ENCODE measurements at places on chromosomes 7 and 10.

- no peak for DNase-seq
Observed at GRCh38 chr10:132305654-132306342, 2.0 kb downstream of the STK32C start.

DNA sequence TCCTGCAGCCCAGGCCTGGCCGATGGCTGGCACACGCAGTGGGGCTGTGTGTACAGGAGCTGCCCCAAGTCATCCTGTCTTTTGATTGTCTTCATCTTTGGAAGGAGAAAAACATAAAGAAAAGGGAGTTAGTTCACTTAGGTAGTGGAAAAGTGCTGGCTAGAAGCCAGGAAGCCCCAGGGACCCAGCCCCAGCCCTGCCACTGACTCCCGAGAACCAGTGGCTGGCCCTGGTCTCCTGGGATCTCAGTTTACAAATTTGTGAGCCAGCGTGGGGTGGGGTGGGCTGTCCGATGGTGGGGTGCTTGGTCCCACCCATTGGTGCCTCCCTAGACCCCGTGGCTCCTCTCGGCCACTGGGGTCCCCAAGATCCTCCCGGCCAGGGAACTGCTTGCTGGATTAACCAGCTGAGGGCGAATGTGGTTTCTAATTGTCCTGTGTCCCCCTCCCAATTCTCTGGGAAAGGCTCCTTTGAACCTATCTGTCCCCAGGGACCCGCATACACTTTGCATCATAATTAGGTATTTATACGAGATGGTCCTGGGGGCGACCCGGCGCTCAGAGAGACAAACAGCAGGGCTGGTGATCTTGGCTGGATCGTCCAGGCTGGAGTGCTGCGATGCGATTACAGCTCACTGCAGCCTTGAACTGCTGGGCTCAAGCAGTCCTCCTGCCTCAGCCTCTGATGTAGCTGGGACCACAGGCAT lies 16.3 kb upstream of the CHST12 start:
- no peak for DNase-seq

- DNase-seq, result no peak
Observed at GRCh38 chr7:130420943-130421578, 19.8 kb downstream of the CEP41 start.

- no peak for DNase-seq
Observed at GRCh38 chr10:50325449-50326171, 74.3 kb upstream of the ASAH2 start.

GRCh38 chr10:12509794-12510100 lies 160.4 kb downstream of the CAMK1D start:
- no peak for DNase-seq

DNA sequence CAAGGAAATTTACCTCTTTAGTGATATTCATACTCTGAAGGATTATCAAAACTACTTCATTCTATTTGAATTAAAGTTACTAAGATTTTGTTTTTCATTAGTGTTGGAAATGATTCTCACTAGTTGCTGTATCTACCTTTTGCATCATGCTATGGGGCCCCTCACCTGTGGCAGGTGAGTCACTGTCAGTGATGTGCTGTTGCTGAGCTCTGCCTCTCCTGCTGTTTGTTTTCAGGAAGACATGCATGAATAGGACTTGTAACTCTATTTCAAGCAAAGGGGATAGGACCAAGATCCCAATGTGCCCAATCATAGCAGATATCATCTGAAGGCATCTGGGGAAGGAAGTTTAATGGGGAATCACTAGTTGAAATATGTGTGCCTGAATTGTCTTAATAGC lies 57.4 kb upstream of the AGR3 start:
- no peak for DNase-seq
